ENCODE measurements at places on chromosomes 5 and 9.

DNA sequence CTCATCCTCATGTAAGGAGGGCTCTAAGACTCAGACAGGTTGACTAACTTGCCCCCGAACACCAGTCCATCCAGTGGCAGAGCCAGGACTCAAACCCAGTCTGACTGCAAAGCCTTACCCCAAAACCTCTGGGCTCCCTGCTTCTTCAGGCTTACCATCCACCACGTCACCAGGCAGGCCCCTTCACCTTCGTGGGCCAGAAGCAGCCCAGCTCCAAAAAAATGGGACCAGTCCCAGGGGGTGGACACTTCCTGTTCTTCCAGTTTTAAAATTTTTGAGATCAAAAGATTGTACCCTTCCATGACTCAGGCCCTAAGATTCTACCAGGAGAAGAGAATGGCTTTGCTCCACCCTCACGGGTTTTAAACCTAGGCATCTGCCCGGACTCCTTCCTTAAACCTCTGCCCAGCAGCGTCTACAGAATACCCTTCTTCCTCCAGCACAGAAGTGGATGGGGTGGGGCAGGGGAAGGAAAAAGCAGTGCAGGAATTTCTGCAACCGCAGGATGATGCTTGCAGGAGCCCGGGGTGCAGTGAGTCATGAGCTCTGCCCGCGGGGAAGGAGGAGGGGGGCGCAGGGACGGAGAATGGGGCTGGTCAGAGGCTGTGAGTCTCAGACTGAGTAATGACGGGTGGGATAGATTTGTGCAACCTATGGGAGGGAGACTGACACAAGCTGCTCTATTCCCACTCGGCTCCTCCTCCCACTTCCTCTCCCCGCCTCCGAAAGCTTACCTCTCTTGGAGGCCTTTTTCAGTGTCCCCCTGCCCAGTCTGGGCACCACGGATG is 50.4 kb upstream of the STXBP1 start:
- no peak for DNase-seq

DNA sequence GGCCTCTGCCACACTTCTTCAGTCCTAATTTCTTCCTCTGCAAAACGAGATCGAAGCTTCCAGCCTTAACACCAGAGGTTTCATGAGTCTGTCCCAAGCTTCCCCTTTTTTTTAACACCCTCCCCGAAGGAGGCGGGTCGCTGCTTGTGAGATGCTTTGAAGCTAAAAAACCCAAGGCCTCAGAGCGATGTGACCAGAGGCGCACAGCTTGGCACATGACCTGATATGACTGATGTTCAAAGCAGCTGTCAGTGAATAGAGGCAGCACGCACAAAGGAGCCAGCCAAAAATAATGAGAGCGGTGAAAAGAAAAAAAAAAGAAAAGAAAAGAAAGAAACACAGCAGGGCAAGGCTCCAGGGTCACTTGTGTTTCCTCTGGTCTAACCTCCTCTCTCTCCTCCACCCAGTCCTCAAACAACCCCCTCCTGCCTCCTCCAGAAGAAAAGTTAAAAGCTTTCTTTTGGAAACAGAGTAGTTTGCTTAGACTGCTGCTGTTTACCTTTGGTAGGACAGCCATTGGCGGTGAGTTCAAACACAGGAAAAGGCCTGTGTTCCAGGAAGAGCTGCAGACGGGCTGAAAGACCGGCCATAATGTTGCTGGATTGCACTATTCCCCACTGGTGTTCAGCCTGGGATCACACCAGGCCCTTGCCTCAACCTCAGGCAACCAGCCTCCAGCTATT is 10.9 kb upstream of the ZNF366 start:
- no peak for DNase-seq

GRCh38 chr9:28267351-28267750 is 694.1 kb upstream of the C9orf72 start:
- no peak for DNase-seq

DNA sequence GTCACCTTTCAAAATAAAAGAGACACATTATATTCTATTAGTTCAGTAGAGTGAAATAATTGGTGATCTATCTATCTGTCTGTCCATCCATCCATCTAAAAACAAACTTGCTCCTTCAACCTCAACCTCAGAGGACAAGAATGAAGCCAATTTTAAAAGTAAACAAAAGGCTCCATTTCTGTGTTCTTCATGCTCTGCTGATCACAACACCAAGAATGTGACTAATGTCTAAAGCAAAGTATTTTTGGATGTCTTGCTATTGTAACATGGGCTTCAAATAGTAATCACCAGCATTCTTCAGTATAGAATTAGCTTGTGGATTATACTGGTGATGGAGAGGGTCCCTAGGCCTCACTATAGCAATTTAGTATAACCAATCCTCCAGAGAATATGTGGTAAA is 1304.4 kb downstream of the MAT2B start:
- DNase-seq: no peak

DNA sequence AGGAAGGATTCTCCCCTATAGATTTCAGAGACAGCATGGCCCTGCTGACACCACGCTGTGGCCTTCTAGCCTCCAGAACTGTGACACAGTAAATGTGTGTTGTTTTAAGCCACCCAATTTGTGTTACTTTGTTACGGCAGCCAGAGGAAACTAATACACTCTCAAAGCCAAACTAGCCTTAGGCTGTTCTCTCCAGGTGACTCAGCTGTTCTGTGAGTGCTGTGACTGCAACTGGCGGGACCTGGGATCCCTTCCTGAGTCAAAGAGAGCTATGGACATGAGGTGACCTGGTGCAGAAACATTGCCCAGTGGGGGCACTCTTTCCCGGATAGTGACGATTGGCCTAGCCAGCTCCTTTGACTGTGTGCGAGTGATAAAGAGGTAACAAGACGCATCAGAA is 14.0 kb upstream of the MLANA start:
- DNase-seq: no peak

- no peak for DNase-seq
Measured at GRCh38 chr5:128477944-128478343, 60.1 kb downstream of the FBN2 start.

DNA sequence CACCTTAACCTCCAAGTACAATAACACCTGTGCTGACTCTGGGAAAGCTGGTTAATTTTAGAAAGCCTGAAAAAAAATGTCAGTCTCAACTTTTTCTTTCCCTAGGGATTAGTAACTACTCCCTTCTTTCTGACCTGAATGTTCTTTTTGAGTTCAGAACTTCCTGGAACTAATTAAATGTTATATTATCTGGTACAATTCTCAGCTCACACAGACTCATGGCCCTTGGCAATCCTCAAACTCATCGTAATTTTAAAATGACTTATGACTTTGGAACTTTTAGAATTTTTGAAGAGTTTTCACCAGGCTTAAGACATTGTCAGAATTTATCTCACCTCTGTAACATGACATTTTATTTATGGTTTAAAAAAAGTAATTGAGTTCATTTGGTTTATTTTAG is 315.0 kb downstream of the FER start:
- no peak for DNase-seq

DNA sequence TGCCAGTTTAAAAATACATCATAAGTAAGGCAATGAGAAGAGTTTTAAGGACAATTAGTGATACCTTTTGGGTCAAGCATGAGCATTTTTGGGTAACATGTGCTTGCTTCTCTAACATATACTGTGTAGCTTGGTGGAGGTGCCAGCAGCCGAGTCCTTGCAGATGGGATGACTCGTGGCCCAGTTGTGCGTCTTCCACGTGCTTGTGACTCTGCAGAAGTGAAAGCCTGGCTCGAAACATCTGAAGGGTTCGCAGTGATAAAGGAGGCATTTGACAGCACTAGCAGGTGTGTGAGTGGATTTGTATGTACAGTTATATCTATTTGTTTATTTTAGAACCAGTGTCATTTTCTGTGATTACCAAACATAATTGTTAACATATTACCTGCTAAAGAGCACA is 18.2 kb downstream of the HMGCR start:
- no peak for DNase-seq

DNA sequence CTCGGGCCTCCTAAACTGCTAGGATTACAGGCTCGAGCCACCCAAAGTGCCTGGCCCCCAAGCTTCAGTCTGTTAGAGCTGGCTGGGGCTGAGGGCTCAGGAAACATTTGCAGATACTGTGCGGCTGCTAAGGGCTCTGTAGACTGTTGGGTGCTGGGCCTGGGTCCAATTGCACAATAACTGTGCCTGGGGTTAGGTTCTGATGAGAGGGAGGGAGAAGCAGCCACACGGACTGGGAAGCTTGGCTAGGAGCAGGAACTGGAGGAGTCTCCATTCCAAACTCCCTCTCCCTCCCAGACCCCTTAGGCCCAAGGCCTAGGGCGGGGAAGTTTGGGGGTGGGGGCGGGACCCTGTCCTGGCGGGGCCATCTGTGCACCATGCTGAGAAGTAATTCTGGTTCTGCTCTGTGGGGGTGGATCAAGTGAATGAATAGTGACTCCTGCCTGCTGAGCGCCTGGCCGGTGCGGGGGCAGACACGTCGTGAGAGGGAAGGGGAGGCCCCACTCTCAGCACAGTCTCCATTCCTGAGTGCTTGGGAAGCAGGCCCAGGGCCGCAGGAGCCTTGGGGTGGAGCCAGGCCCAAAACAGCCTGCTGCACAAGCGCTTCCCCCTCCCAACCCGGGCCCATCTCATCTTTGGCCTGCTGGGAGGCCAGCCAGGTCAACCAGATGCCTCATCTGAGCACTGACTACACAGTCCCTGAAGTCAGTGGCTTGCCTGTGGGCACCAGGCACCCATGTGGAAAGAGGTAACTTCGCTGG is 1.5 kb downstream of the ASS1 start:
- no peak for DNase-seq

GRCh38 chr9:38226491-38226951 is 157.5 kb upstream of the SHB start:
- no peak for DNase-seq

DNA sequence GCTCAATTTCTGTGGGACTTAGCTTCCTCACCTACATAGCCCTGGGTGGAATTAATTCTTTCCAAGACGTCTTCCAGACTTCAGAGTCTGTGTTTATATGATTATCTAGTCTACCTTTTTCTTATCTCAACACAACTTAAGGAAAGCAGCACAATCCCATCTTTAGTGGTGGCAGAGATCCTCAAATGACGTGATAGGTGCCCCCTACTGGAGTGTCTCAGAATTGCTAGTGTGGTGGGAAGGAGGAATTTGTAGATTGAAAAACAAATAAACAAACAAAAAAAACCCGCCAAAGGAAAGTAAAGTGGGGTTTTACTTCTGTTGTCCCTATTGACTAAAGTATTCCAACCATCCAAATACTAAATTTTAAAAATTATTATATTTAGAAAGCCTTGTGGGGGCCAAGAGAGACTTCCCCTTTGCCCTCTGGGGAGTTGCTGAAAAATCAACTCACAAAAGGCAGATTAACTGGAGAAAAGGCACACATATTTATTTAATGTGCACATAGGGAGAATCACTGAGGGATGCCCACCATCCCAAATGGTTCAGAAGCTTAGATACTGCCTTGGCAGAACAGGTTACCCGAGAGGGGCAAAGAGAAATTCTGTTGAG is 283.3 kb downstream of the TMEM167A start:
- peak; percentile 1 for DNase-seq

DNA sequence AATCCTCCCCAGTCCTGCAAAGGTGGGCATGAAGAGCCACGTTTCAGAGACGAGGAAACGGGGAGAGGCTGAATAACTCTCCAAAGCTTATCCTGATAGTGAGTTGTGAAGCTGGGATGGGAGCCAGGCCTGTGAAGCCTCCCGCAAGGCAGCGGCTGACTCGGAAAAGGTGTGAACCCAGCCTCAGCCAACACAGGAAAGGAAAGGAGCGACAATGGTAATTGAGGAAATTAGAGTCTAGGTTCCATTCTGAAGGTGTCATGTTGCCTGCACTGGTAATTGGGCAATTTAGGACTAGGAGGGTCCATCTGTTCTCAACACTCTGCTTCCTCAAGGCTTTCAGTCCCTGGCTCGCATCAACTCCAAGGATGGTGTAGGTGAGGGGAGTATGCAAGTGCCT is 83.4 kb downstream of the LIFR start:
- no peak for DNase-seq

- DNase-seq: no peak
Measured at GRCh38 chr5:54832045-54832444, 153.3 kb downstream of the ESM1 start.

GRCh38 chr9:87179553-87180340 is 232.4 kb upstream of the GAS1 start:
- DNase-seq: no peak

GRCh38 chr5:157566902-157567489 is 8.6 kb downstream of the ADAM19 start:
- DNase-seq: no peak

Measured in stimulated activated CD4-positive, alpha-beta T cell treated with anti-CD3 and anti-CD28 coated beads, Interleukin-2, amount 100 ng/mL, for 4 hours (primary cell).